Stimulated activated CD4-positive, alpha-beta T cell treated with anti-CD3 and anti-CD28 coated beads, Interleukin-2, amount 100 ng/mL, for 48 hours (primary cell): ENCODE measurements at places on chromosomes 3 and 15.
A peak's percentile ranks its signal among the peaks of the same experiment; 100 is the strongest.

- DNase-seq: no peak
These were observed 71.3 kb upstream of the THSD4 start for GRCh38 chr15:71044006-71044405.

GRCh38 chr3:195441992-195442572 is 738 bp downstream of the ACAP2 start:
- peak; percentile 28 for DNase-seq

- no peak for DNase-seq
These were observed 109.4 kb upstream of the C15orf61 start for GRCh38 chr15:67411486-67411885.

DNA sequence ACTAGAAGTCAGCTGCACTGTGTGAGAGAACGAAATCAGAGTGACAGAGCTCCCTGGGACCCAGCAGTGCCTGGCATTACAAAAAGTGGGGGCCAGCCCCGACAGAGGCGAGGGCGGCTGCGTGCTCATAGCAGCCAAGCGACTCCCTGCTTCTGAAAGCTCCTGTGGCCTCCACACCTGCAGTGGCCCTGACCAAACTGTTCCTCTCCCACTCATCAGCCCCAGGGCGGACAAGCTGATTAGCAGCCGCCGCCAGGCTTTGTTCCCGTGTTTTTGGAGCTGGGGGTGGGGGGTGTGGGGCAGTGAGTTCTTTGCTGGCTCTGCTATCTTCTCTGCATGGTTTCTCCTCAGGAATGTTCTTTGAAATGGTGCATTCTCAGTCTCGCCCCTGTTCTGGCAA is 58.1 kb downstream of the DGKG start:
- DNase-seq: no peak
